ENCODE measurements at places on chromosomes 2 and 18. TPM values are rescaled to one million over a fixed set of nuclear protein-coding genes. Genes with fewer than 3 reads are reported as not detected.

GRCh38 chr18:42929181-42929580 lies 186.3 kb downstream of the RIT2 start:
- no peaks in the 10 kb centered on the region for H3K27me3 ChIP-seq
- H3K27ac ChIP-seq = no peak overlapping the region
- H3K4me1 ChIP-seq = peaks cover 21% of the 10 kb centered on the region
- no peak overlapping the region for H3K4me3 ChIP-seq

APLF gene
- 6.7 TPM for total RNA-seq

DNA sequence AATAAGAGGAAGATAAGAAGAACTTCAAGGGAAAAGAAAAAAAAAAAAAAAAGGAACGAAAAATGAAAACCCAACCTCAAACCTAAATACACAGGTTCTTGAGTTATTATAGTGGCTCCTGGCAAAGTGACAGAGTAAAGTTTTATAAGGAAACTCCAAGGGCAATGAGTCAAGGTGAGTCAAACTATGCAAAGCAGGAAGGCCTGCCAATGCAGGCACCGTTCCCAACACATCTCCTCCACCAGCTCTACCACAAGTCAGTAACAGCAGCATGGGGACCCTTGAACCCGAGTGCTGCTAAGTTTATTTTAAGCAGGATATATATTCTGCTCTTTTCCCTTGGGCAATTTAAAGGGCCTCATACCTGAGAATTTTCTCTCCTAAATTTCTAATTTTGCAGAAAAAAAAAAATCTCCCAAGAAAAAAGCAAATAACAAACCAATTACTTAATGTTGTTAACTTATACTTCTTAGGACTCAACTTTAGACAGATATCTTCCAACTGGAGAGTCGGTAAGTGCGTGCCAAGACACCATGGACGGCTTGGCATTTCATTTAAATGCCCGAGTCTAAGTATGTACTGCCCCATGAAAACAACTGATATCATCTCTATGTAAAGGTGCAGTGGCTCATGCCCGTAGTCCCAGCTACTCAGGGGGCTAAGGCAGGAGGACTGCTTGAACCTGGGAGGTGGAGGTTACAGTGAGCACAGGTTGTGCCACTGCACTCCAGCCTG lies 75.7 kb upstream of the TFCP2L1 start:
- no peaks in the 10 kb centered on the region for H3K4me1 ChIP-seq
- no peaks in the 10 kb centered on the region for H3K27me3 ChIP-seq
- no peak for DNase-seq
- H3K27ac ChIP-seq = no peak overlapping the region
- H3K4me3 ChIP-seq = no peak overlapping the region

SNRNP27 gene
- total RNA-seq = 48.7 TPM

GRCh38 chr2:44744961-44745892 lies 196.3 kb upstream of the SIX3 start:
- H3K27ac ChIP-seq = no peak overlapping the region
- H3K4me3 ChIP-seq = no peak overlapping the region
- no peaks in the 10 kb centered on the region for H3K36me3 ChIP-seq
- peaks cover 10% of the 10 kb centered on the region for H3K4me1 ChIP-seq

DNA sequence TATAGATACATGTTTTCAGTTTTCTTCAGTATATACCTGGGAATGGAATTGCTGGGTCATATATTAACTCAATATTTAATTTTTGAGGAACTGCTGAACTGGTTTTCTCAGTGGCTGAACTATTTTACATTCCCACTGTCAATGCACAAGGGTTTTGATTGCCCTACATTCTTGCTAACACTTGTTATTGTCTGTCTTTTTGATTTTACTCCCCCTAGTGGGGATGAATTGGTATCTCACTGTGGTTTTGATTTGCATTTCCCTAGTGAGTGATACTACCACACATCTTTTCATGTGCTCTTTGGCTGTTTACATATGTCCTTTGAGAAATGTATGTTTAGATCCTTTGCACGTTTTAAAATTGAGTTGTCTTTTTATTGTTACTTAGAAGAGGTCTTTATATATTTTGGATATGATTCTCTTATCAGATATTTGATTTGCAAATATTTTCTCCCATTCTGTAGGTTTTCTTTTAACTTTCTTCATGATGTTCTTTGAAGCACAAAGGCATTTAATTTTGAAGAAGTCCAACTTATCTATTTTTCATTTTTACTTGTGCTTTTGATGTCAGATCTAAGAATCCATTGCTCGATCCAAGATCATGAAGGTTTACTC lies 36.2 kb downstream of the ASB1 start:
- no peak for DNase-seq
- H3K4me3 ChIP-seq = no peak overlapping the region
- H3K27me3 ChIP-seq = no peaks in the 10 kb centered on the region
- H3K4me1 ChIP-seq = no peaks in the 10 kb centered on the region
- no peaks in the 10 kb centered on the region for H3K36me3 ChIP-seq
- no peak overlapping the region for H3K27ac ChIP-seq

CAPN14 gene
- total RNA-seq = 0.47 TPM

DNA sequence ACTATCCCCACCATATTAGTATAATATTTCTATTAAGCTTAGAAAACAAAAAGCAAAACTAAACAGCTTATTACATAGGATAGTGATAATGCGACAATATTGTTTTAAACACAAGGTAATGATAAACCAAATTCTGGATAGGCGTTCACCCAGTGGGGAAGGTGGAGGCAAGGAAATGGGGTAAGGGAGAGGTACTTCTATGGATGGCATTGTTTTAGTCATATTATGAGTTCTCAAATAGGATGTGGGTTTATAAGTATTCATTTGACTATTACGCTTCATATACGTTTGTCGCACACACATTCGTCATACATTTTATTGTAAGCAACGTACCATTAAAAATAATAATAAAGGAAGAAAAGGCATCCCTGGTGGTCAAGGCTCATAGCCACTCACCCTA lies 88.8 kb upstream of the DNMT3A start:
- H3K27me3 ChIP-seq = no peaks in the 10 kb centered on the region
- H3K27ac ChIP-seq = no peak overlapping the region
- peaks cover 22% of the 10 kb centered on the region for H3K36me3 ChIP-seq
- no peak overlapping the region for H3K4me3 ChIP-seq
- DNase-seq = no peak

DNA sequence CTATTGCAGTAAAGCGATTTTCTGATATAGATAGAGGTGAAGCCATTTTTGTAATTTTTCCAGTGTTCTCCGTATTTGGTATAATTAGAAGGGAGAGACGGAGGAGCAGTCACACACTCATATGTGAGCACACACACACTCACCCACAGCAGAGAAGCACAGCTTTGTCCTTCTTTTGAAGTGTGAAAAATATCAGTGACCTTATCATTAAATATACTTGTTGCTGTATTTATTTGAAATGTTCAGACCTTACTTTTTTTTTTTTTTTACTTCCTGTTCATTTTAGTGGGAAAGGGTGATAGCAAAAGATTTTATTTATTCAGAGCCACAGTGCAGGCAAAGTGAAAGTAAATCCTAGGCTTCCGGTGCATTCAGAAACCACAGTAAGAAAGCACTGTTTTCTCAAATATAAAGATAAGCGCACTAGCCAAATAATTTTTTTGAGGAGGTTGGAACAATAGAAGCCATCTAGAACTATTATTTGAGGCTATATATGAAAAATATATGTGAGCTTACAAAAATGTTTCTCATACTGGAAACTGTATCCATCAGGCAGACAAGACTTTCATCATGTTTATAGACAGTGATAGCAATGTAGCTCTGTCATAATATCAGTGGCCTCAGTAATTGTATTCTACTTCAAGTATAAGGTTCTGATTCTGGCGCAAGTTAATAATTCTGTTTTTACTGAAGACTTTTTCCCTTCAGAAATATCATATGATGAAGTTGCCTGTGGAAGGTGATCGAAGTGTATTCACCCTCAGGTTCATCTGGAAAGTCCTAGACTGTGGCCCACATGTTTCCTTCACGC lies 37.2 kb downstream of the TSHZ1 start:
- H3K4me3 ChIP-seq = peak overlapping the region; percentile 53
- no peaks in the 10 kb centered on the region for H3K27me3 ChIP-seq
- DNase-seq = no peak
- peak overlapping the region; percentile 93 for H3K27ac ChIP-seq

- H3K4me1 ChIP-seq = peaks cover 54% of the 10 kb centered on the region
- DNase-seq = peak; percentile 34
- H3K36me3 ChIP-seq = no peaks in the 10 kb centered on the region
- no peaks in the 10 kb centered on the region for H3K27me3 ChIP-seq
- H3K4me3 ChIP-seq = no peak overlapping the region
Observed at GRCh38 chr2:26607698-26608097, 33.5 kb downstream of the CIB4 start.

GRCh38 chr2:234333168-234334130 lies 163.4 kb downstream of the ARL4C start:
- H3K27ac ChIP-seq = no peak overlapping the region
- no peak for DNase-seq
- no peaks in the 10 kb centered on the region for H3K36me3 ChIP-seq
- H3K4me3 ChIP-seq = no peak overlapping the region

- no peak overlapping the region for H3K27ac ChIP-seq
- DNase-seq = no peak
- H3K36me3 ChIP-seq = peaks cover 2% of the 10 kb centered on the region
Observed at GRCh38 chr2:106853631-106854030, 32.3 kb downstream of the ST6GAL2 start.
